ENCODE measurements at places on chromosomes 13 and 19. TPM values are rescaled to one million over a fixed set of nuclear protein-coding genes. Genes with fewer than 3 reads are reported as not detected.

DNA sequence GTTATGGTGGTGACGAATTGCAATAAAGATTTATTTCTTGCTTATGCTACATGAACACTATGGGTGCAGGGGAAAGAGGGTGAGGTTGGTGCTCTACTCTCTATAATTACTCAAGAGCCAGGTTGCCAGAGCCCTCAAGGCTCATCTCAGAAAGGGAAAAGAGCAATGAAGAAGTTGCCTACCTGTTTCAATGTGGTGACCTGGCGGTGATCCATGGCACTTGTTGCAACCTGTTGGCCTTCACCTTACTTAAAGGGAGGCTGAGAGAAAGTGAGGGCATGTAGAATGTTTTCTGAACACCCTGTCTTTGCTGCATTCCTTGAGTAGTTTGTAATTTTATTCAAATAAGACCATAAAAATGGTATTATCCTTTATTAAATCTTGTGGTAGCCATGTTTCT, 394.4 kb downstream of the GPC6 start:
- DNase-seq, result no peak

The ARRDC2 gene
- 80.2 TPM for total RNA-seq

The AKT1S1 gene
- total RNA-seq, result 20.0 TPM

The ZNF493 gene
- total RNA-seq, result 25.5 TPM

DNA sequence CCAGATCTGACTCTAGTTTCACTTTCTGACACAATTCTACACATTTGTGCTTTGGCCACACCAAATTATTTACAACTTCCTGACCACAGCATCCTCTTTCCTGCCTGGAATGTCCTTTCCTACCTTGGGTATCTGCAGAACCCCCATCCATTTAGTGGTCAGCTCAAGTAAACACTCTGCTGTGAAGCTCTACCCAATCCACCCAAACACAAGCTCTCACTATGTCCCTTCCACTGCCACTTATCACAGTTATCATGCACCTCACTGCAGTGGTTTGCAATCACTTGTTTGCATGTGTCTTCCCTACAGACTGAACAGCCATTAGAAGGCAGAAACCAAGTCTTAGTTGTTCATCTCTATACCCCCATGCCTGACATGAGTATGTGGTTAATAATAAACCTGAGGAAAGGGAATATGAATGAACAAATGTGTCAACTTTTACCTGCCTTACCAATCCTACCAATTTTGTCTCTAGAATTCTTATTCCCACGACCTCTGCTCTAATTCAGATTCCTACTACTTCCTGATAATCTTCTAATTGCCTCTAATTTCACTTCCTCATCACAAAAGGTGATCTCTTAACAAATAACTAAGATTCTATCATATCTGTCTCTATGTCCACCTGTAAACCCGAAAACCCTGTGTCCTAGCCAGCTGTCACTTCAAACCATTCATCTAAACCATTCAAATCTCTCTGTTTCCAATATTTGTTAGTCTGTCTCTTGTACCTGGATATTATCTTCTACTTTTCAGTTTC, 25.1 kb downstream of the LNX2 start:
- DNase-seq, result no peak

- DNase-seq, result no peak
Measured at GRCh38 chr19:14442891-14443631, 10.0 kb downstream of the PKN1 start.

DNA sequence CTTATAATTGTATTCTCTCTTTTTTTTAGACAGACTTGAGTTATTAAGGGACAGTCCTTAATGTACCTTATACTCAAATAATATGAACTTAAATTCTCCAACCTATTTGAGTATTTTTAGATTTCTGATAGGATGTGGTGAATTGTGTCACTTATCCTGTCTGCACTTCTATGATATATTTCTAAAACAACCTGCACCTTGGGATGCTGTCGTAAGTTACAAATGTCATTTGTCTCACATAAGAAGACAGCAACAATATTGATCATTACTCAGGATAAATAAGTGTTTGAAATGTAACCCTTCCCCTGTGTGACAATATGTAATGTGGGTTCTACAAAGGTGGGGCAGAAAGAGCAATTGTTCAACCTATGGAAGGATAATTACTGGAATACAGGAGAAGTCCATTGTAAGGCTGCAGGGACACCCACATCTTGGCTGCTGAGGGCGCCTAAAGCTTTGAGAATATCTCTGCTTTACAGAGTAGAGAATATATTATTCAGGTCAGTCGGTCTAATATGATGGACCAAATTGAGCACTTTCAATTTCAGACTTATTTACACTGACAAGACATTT, 236.9 kb upstream of the PRR20A start:
- DNase-seq, result no peak

DNA sequence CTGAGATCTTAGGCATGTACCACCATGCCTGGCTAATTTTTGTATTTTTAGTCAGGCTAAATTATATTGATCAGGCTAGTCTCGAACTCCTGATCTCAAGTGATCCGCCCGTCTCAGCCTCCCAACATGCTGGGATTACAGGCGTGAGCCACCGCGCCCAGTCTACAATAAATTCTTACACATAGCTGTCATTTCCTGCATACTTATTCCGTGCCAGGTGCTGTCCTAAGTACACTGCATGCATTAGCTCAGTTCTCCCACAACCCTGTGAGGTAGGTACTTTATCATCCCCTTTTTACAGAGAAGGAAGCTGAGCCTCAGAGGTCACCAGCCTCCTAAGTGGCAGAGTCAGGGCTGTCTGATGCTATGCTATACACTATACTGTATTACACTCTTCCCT, 7.2 kb upstream of the RHPN2 start:
- DNase-seq, result no peak

DNA sequence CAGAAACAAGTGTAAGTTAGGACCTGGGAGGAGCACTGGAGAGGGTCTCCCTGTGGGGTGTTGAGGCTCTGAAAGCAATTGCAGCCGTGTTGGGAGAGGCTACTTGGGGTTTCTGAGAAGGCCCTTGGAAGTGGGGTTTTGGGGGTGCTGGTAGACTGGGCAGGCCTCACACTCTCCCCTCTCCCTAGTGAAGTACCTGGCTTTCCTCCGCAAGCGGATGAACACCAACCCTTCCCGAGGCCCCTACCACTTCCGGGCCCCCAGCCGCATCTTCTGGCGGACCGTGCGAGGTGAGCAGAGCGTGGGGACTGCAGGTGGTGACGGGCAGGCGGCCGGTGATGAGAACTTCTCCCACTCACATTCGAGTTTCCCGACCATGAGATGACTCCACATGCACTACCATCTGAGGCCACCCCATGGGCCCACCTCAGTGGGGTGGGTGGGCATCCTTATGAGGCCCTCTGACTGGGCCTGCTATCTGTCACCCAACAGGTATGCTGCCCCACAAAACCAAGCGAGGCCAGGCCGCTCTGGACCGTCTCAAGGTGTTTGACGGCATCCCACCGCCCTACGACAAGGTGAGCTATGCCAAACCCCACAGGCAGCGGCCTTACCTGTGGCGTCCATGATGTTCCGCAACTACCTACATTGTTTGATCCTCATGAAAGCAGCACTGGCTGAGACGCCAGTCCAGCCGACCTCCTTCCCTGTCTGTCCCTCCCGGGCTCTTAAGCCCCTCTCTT, 3.0 kb downstream of the RPL13A start:
- DNase-seq, result no peak

DNA sequence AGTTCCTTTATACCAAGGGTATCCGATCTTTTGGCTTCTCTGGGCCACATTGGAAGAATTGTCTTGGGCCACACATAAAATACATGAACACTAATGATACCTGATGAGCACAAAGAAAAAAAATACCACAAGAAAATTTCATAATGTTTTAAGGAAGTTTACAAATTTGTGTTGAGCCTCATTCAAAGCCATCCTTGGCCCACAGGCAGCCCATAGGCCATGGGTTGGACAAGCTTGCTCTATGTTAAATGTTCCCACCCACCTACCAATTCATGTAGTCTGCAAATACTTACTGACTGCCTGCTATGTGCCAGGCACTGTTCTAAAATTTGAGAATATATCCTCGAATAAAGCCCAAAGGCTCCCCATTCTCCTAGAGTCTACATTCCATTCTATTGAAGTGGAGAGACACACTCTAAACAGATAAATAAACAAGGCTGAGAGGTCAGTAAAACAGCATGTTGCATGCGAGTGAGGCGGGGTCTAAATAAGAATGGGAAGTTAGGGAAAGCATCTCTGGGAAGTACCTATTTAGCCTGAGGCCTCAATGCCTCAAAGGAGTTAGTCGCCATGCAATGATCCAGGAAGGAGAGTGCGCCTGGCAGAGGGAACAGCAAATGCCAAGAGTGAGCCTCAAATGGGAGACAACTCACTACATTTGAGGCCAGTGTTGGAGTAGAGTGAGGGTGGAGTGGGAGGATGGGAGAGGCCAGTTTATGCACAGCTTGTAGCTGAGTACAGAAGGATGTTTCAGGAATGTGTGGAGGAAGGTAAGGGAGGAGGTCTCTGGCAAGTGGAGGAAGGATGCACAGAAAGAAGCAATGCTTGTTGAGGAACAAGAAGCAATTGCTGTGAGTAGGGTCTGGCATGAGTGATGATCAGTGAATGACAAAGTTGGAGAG, 52.5 kb upstream of the CLDN10 start:
- no peak for DNase-seq

DNA sequence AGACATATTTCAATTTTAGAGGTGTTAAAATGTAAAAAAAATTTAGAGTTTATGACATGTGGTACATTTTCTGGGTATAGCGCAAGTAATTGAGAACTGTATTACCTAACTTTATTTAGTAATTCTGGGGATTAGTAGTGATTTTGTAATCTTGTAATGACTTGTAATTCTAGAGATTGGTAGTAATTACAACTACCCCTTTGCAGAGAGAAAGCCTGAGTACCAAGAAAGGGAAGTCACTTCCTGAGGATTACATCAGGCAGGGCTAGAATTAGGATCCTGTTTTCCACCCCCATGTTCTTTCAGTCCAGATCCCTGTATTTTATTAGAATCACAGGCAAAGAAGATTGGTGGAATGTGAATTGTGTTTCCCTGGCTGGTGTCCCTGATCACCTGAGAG, 274.9 kb downstream of the KCNRG start:
- DNase-seq, result no peak

The PCDH20 gene
- total RNA-seq, result 3.3 TPM

The AZU1 gene
- total RNA-seq, result not detected

The B3GNT3 gene
- total RNA-seq, result 16.6 TPM

DNA sequence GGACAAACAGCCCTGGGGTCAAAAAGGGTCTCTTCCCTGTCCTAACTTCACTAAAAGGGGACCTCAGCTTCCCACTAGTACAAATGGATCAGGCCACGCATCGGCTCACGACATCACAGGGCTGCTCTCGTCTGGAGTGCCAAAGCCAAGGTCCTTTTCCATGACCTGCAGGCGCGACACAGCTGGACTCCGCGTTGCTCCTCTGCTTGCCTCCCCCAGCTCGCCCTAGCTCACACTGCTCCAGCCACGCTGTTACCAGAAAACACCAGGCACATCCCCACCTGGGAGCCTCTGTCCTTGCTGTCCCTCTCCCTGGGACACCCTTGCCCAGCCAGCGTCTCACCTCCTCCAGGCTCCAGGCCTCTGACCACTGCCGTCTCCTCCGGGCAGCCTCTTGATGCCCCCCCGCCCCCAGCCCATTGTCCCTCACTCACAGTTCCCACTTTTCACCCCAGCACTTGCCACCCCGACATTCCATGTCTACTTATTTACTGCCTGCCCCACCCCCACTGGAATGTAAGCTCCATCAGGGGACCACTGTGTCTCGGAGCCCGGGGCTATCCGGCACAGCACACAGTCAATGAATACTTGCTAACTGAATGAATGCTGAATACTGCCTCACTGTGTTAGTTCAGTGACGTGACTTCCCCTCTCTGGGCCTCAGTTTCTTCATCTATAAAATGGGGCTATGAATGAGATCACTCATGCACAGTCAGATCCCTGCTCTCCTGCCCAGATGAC, 20.7 kb downstream of the AKT2 start:
- no peak for DNase-seq

- no peak for DNase-seq
Measured at GRCh38 chr19:37989855-37990254, 82.8 kb downstream of the SIPA1L3 start.

The PLIN5 gene
- total RNA-seq, result 4.1 TPM

DNA sequence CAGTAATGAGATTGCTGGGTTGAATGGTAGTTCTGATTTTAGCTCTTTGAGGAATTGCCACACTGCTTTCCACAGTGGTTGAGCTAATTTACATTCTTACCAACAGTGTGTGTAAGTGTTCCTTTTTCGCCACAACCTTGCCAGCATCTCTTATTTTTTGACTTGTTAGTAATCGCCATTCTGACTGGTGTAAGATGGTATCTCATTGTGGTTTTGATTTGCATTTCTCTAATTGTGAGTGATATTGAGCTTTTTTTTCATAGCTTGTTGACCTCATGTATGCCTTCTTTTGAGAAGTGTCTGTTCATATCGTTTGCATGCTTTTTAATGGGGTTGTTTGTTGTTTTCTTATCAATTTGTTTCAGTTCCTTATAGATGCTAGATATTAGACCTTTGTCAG, 245.0 kb downstream of the MTUS2 start:
- DNase-seq, result no peak

DNA sequence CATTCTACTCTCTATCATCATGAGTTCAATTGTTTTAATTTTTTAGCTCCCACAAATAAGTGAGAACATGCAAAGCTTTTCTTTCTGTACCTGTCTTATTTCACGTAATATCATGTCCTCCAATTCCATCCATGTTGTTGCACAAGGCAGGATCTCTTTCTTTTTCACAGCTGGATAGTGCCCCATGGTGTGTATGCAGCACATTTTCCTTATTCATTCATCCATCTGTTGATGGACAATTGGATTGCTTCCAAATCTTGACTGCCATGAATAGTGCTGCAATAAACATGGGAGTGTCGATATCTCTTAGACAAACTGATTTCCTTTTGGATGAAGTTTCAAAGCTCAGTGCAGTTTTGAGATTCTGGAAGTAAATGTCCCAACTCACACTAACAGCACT, 326.9 kb downstream of the FGF9 start:
- DNase-seq, result no peak

DNA sequence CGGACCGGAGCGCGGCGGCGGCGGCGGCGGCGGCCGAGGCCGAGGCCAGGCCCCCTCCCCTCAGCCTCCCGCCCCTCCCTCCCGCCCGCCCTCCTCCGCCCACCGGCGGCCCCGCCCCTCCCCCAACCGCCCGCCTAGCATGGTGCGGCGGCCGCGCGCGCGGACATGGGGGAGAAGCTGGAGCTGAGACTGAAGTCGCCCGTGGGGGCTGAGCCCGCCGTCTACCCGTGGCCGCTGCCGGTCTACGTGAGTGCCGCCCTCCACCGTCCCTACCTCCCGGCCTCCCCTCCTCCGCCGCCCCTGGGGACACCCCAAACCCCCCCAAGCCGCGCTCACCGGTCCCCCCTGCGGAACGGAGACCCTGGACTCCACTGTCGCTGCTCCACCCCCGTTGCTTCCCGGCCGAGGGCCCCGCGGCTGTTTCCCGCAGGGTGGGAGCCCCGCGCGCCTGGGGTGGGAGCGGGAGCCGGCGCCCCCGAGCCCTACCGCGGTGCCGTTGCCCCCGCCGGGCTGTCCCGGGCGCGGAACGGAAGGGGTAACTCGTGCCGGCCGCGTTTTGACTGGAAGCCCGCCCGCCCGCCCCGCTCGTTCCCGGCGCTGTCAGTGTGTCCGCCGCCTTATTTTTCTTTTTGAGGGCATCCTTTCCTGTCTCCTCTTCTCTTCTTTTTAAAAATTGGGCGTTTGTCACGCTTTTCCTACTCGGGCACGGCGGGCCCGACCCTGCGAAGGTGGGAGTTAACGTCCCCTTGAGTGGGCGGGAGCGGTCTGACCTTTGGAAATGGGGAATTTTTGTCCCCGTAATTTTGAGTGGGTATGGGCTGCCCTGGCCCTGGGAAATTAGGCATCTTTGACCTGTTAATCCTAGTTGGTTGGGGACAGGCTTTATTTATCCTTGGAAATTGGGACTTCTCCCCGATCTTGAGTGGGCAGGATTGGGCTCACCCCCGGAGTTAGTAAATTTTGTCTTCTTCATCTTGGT, 576 bp downstream of the DOT1L start:
- peak; percentile 91 for DNase-seq

The CLEC17A gene
- total RNA-seq, result 0.84 TPM

The FSD1 gene
- not detected for total RNA-seq

The INSL3 gene
- not detected for total RNA-seq
